Renal pelvis (tissue), 12 donors: ENCODE measurements at places on chromosomes 3 and 15. TPM values are rescaled to one million over a fixed set of nuclear protein-coding genes. Genes with fewer than 3 reads are reported as not detected.
A peak's percentile ranks its signal among the peaks of the same experiment; 100 is the strongest.

CHRNA5 gene
- polyA plus RNA-seq: 7.8 TPM

FOXL2NB gene
- polyA plus RNA-seq: 0.03 TPM

MUSTN1 gene
- polyA plus RNA-seq: 1.3 TPM

CRELD1 gene
- polyA plus RNA-seq: 53.1 TPM

CLDN16 gene
- 43.0 TPM for polyA plus RNA-seq

ARRDC4 gene
- polyA plus RNA-seq: 33.6 TPM

DNA sequence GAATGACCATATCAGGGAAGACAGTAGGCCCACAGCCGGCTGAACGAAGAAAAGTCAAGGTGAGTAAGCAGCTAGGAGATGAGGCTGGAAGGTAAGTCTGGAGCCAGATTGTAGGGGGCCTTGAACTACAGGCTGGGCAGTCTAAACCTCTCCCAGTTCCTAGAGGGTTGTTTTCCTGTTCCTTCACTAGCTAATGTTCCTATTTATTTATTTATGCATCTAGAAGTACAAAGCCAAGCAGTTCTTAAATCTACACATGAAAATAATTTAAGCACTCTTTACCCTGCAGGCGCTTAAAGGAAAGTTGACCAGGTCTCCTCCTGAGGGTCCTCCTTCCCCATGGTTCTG, 3.7 kb downstream of the ACAA1 start:
- no peak for DNase-seq

GRCh38 chr3:167918686-167919085, 177.0 kb downstream of the GOLIM4 start:
- no peak for DNase-seq

DNA sequence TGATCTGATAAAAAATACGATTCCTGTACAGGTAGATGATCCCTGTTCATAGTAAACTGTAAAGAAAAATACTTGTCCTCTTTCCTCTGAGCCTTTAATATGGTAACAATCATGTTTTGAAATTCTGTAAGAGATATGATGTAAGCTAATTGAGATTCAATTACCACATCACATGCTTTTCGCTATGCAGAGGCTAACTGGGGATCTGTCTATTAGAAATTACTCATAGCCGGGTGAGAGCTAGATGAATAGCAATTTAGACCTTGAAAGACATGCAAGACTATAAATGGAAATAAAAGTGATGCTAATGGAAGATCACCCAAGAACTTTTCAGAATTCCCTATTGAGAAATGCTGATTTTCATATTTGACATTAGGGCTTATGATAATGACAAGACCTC, 579.9 kb upstream of the ZNF717 start:
- no peak for DNase-seq

DNA sequence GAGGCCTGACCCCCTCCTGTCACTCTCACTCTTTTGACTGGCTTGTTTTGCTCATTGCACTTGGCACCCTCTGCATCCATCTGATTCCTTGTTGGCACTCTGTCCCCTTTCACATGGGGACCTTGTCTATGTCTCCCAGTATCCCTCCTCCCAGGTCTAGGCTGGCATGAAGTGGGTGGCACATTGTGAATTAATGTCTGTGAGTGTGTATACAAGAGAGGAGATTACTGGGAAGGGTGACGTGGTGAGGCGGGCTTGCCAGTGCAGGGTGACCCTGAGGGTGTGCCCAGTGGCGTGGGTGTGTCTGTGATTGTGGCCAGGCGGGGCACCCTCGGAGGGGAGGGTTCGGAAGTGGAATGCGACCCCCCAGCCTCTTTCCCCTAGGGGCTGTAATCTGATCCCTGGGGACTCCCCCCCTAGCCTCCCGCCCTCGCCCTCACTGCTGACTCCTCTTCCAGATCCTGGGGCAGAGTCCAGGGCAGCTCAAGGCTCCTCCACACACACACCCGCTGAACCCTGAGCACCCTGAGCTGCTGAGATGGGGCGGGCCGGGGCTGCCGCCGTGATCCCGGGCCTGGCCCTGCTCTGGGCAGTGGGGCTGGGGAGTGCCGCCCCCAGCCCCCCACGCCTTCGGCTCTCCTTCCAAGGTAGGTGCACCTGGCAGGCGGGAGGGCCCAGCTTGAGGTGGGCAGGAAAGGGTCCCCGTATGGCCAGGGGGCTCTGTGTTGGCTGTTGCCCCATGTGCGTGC, at the start of gene SEMA3B:
Gene SEMA3B, plus strand, starts transcription at position 445 of the 749 bp plus-strand sequence. Its CDS starts 94 bp downstream, at position 539.
- DNase-seq: peak; percentile 72

GRCh38 chr3:58366699-58367098, 34.0 kb downstream of the PXK start:
- no peak for DNase-seq

DNA sequence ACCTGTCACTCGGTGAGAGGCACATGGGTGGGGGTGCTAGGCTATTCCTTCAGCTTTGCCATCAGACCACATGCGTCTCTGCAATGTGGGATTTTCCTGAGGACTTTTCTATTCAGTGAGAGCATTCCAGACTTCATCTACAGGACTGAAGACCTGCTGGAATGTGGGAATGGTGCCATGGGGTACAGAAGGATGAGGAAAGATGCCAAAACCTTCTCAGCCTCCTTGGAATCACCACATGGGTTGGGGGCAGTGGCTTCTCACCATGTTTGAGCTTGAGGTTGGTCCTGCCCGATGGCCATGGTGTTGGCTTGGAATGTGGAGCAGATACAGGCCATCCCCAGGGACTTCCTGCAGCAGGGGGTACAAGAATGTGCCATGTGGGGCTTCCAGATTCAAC, 80.9 kb upstream of the KLF13 start:
- DNase-seq: no peak

GRCh38 chr15:91953432-91953831, 99.9 kb downstream of the SLCO3A1 start:
- no peak for DNase-seq

DNA sequence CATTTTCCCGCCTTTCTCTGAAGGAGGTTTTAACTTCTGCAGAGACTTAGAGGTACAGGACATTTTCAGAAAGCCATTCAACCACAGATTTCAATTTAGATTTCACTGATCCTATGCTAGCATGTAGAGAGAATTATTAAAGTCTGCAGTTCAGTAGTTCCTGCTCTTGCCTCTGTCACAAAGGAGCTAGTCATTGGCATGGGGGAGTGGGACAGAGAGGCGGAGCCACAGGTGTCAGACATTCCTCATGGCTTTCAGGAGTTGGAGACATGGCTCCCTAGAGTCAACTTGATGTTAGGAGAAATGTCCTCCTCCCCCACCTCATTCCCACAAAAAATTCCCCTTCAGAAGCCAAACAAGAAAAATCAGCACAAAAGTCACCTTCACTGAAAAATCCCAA, 66.0 kb upstream of the SIAH2 start:
- peak; percentile 21 for DNase-seq

GRCh38 chr3:105166893-105167292, 199.8 kb upstream of the ALCAM start:
- no peak for DNase-seq

DNA sequence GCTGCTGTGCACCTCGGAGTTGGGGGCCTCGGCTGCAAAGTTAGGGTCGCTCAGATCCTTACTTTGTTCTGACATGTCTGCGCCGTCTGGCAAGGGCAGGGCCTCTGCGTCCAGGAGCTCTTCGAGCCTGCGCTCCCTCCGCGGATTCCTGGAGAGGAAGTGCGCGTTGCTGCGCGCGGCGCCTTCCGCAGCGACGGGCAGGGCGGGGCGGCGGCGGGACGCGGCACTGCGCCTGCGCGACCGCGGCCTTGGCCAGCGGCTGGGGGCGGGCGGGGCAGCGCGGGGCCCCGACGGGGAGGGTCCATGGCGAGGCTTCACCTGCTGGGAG, at the start of gene NDN:
Gene NDN, minus strand, starts transcription at position 163 of the 328 bp plus-strand sequence. Its CDS starts 88 bp downstream, at position 75.
- peak; percentile 44 for DNase-seq
